ENCODE measurements at places on chromosomes 2 and 18.
A peak's percentile ranks its signal among the peaks of the same experiment; 100 is the strongest.

- H3K4me1 ChIP-seq: peaks cover 70% of the 10 kb centered on the region
- no peaks in the 10 kb centered on the region for H3K27me3 ChIP-seq
- peak overlapping the region; percentile 77 for H3K27ac ChIP-seq
- H3K36me3 ChIP-seq: peaks cover 5% of the 10 kb centered on the region
- peak overlapping the region; percentile 37 for H3K4me3 ChIP-seq
Measured at GRCh38 chr18:62790871-62791772, 75.8 kb downstream of the PHLPP1 start.

- no peak overlapping the region for H3K27ac ChIP-seq
- H3K27me3 ChIP-seq: peaks cover 12% of the 10 kb centered on the region
- no peak for DNase-seq
- no peak overlapping the region for H3K4me3 ChIP-seq
Measured at GRCh38 chr2:97718942-97719341, 5.6 kb downstream of the ZAP70 start.

DNA sequence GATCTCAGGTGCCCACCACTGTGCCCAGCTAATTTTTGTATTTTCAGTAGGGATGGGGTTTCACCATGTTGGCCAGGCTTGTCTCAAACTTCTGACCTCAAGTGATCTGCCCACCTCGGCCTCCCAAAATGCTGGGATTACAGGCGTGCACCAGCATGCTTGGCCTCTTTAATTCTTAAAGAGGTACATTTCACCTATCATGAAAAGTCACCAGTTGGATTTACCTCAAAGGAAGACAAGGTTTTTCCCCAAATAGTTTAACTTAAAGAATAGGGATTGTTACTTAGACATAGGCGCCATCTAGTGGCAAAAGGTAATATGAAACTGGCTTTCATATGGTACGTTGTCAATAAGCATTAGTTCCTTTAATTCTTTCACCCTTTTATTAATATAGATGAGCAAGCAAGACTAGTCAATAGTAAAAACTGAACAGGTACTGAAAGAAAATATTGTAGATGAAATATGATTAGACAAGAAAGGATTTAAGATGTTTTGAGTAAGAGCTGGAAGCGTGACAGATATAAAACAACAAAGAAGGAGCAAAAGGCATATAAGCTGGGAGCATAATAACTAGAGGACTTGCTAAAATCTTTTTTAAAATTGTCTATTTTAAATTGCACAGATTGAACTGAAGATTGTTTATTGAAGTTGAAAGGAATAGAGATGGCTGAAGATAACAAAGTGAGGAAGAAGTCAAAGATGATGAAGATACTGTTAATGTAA is 35.0 kb upstream of the PSMD14 start:
- no peak overlapping the region for H3K4me3 ChIP-seq
- no peaks in the 10 kb centered on the region for H3K27me3 ChIP-seq
- no peaks in the 10 kb centered on the region for H3K36me3 ChIP-seq
- no peak overlapping the region for H3K27ac ChIP-seq
- no peaks in the 10 kb centered on the region for H3K4me1 ChIP-seq

- no peak overlapping the region for H3K27ac ChIP-seq
- DNase-seq: no peak
- H3K4me1 ChIP-seq: peaks cover 15% of the 10 kb centered on the region
Measured at GRCh38 chr2:190635781-190636180, 13.1 kb upstream of the NAB1 start.

DNA sequence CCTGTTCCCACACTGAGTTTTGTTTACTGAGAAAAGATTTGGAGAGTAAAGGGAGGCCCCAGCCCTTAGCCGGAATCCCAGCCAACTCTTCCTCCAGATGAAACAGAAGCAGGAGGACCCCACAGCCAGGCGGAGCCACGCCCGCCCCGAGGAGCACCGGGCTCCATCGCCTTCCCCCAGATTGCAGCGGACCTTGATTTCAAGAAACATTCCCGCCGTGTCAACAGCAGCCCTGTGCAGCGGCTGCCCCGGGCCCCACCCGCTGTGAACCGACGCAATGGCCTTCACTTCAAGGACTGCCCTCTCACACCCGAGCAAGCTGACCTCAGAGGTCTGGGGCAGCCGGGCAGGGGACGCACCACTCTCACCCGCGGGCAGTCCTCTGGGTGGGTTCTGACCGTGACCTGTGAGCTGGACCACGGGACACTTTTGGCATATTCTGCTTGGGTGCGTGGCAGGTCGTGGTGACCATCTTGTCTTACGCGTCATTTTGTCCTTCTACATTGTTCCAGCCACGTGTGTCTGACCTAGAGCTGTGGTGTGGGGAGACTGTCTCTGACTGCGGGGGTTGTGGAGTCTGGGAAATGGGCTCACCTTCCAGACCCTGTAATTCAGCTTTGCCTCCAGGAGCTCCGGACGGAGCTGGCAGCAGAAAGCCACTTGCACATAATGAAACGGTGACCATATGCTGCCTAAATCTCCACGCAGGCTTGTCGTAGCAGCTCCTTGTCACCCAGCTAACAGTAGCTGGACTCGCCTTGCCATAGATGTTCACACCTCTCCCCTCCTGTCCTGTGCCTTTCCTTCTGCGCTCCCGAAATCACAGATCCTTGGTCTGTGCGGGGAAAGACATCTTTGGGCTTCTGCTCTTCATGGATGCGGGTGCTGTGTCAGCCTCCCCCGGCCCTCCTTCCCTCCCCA is 32.0 kb upstream of the INHBB start:
- no peaks in the 10 kb centered on the region for H3K36me3 ChIP-seq
- H3K4me1 ChIP-seq: peaks cover 29% of the 10 kb centered on the region
- no peak overlapping the region for H3K27ac ChIP-seq
- no peak for DNase-seq
- peaks cover 62% of the 10 kb centered on the region for H3K27me3 ChIP-seq

DNA sequence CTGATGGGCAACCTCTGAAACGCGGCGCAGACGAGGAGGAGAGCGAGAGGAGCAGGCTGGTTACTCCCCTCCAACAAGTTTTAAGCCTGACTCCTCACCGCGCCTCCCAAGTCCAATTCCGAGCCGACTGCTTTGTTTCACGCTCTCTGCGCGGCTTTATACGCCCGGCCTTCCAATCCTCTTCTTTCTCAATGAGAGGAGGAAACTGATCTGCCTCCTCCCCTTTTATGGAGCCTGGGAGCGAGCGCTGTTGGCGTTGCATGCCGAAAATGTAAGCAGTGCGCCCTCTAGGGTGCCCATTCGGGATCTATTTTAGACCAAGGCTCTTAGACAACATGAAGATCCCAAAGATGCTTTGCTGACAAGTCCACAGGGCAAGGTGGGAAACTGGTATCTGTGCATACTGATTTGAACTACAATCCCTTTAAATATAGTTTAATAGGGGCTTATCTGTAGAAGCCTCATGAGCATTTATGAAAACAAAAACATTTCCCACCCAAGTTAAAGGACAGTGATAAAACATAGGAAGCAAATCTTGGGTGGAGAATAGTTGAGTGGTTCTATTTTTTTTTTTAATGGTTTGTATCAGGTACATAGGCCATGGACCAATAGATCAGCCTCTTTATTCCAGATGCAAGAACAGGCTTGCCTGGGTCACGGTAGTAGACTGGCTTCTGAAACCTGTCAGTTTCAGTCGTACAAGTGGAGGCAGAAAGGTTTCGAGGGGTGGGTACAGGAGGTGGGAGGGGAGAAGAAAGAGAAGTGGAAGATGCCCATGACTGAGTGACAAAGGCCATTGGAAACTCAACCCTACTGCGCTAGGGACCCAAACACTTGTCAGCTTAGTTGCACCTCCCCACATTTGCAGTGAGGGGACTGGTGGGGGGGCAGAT is at the start of gene RND3:
RND3 (minus strand) TSS at position 131 of the 893 bp plus-strand sequence. CDS start 250 bp downstream, outside the sequence.
- peak within 1 kb of the TSS; percentile 96 for H3K4me3 ChIP-seq
- H3K4me1 ChIP-seq: peaks cover 20% of the 10 kb centered on the region
- H3K27me3 ChIP-seq: peaks cover 3% of the 10 kb centered on the region
- peak within 1 kb of the TSS; percentile 95 for H3K27ac ChIP-seq

DNA sequence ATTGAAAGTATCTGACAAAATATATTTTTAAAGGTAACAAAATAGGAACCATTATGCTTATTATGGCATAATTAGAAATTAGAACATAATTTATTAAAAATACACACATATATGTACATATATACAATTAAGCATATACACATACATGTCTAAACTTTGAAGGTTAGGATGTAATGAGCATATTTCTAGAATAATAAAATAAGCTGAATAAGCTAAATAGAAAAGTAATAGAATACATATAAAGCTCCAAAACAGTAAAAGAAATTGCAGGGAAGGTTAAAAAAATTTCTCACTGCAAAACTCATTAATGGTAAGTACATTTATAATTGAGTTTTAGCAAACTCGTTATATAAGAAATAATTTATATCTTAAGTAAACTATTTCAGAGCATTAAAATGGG is 1561.5 kb upstream of the ZEB2 start:
- H3K27me3 ChIP-seq: no peaks in the 10 kb centered on the region
- no peak overlapping the region for H3K27ac ChIP-seq
- H3K4me3 ChIP-seq: no peak overlapping the region
- no peaks in the 10 kb centered on the region for H3K4me1 ChIP-seq

DNA sequence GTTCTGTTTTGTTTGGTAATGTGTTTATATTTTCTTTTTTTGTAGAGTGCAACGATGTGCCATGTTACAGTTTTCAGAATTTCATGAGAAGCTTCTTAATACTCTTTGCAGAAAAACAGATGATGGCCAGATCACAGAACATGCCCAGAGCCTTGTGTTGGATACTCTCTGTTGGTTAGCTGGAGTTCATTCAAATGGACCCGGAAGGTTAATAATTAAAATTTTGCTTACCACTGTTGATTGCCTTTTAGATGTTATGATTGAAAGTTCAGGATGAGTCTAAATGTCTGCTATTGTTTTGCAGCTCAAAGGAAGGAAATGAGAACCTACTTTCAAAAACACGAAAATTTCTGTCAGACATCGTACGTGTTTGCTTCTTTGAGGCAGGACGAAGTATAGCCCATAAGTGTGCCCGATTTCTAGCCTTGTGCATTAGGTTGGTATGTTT is 85.2 kb downstream of the BIRC6 start:
- H3K27ac ChIP-seq: no peak overlapping the region
- no peaks in the 10 kb centered on the region for H3K27me3 ChIP-seq
- no peaks in the 10 kb centered on the region for H3K4me1 ChIP-seq
- H3K36me3 ChIP-seq: peaks cover 84% of the 10 kb centered on the region

GRCh38 chr2:239372835-239373234 is 28.0 kb downstream of the HDAC4 start:
- peaks cover 7% of the 10 kb centered on the region for H3K36me3 ChIP-seq
- peaks cover 8% of the 10 kb centered on the region for H3K4me1 ChIP-seq
- H3K4me3 ChIP-seq: no peak overlapping the region

DNA sequence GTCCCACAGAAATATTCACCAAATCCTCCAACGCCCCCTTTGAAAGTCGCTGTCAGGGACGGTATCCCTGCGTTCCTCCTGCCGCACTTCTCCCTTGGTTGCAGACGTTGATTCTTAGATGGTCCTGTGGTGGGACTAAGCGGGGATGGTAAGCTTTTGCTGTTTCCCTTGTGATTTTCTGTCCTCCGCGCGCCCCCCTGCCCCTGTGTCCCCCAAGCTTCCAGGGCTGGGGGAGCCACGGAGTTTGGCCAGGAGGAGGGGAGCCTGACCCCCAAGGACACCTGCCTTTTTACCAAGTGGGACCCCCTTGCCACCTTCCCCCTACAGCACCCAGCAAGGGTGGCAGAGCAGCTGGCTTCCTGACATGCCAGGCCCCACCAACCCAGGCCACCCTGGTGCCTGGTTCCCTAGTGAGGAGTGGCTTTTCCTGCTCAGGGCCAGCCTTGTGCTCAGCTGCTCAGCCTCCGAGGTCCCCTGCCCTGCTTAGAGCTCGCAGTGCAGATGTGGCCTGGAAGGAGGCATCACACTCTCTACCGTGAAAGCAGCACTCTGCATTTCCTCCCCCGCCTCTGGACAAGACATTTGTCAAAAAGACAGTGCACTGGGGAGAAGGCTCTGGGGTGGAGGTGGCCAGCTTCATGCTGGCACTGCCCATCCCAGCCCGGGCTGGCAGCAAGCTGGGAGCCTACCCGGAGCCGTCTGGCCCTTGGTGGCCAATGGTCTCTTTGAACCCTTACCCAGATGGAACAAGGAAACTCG is 49.4 kb downstream of the TWIST2 start:
- no peak for DNase-seq
- H3K4me3 ChIP-seq: no peak overlapping the region
- H3K4me1 ChIP-seq: peaks cover 80% of the 10 kb centered on the region

GRCh38 chr2:223180463-223180862 is 128.5 kb downstream of the KCNE4 start:
- H3K27me3 ChIP-seq: no peaks in the 10 kb centered on the region
- H3K4me3 ChIP-seq: no peak overlapping the region
- DNase-seq: no peak
- no peak overlapping the region for H3K27ac ChIP-seq
- H3K36me3 ChIP-seq: no peaks in the 10 kb centered on the region

DNA sequence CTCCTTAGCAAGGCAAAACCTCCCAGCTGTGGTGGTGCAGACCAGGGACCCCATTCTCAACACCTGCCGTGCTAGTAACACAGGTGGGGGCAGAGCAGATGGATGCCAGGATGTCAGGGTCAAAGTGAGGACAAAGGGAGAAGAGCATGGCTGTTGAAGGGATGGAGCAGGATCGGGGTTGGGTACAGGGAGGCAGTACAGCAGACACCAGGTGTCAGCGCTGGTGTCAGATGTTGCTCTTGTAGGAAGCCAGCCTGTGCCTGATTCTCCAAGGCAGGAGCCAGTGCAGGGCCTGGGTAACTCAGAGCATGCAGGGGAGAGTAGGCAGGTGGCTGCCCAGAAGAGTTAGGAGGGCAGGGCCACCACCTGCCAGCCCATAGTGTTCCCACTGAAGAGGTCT is 222.1 kb upstream of the SPRED2 start:
- H3K4me1 ChIP-seq: peaks cover 52% of the 10 kb centered on the region
- no peak overlapping the region for H3K4me3 ChIP-seq
- H3K27ac ChIP-seq: no peak overlapping the region
- no peaks in the 10 kb centered on the region for H3K36me3 ChIP-seq

GRCh38 chr18:46257366-46257765 is 153.2 kb downstream of the HAUS1 start:
- H3K27me3 ChIP-seq: no peaks in the 10 kb centered on the region
- DNase-seq: no peak
- peaks cover 26% of the 10 kb centered on the region for H3K36me3 ChIP-seq
- no peak overlapping the region for H3K27ac ChIP-seq
- no peak overlapping the region for H3K4me3 ChIP-seq

- H3K4me3 ChIP-seq: no peak overlapping the region
- H3K27me3 ChIP-seq: peaks cover 4% of the 10 kb centered on the region
- H3K36me3 ChIP-seq: peaks cover 6% of the 10 kb centered on the region
- H3K27ac ChIP-seq: no peak overlapping the region
Measured at GRCh38 chr2:32237996-32238395, 26.7 kb downstream of the NLRC4 start.
